ENCODE measurements at places on chromosomes 11 and 22. TPM values are rescaled to one million over a fixed set of nuclear protein-coding genes. Genes with fewer than 3 reads are reported as not detected.

Gene NDUFV1
- 99.6 TPM for total RNA-seq

Gene A4GALT
- total RNA-seq: 31.4 TPM

Gene DNAJC24
- 26.0 TPM for total RNA-seq

Gene MUC2
- total RNA-seq: not detected

Gene OR52J3
- not detected for total RNA-seq

Gene ACCSL
- total RNA-seq: not detected

Gene CD81
- total RNA-seq: 262 TPM

Gene OR2AT4
- total RNA-seq: not detected

Gene OR5A1
- not detected for total RNA-seq

Gene SLC16A8
- under 0.01 TPM for total RNA-seq

Gene DUSP8
- 0.39 TPM for total RNA-seq

Gene MRE11
- 14.6 TPM for total RNA-seq

Gene MLC1
- not detected for total RNA-seq

Gene PRDM11
- total RNA-seq: 4.4 TPM

Gene FOLH1
- not detected for total RNA-seq

Gene SYT7
- 4.3 TPM for total RNA-seq

Gene PIH1D2
- 5.5 TPM for total RNA-seq

Gene OR4A15
- not detected for total RNA-seq

Gene TECTA
- total RNA-seq: 0.86 TPM

Gene MIOX
- total RNA-seq: not detected

Gene ZNRF3
- 4.2 TPM for total RNA-seq

Gene CRYBB3
- total RNA-seq: not detected

Gene PATE2
- total RNA-seq: 0.13 TPM

Gene MS4A14
- not detected for total RNA-seq

Gene DAGLA
- total RNA-seq: 2.4 TPM

Gene CSNK2A3
- total RNA-seq: 2.7 TPM

Gene OR10A2
- not detected for total RNA-seq

All from articular chondrocyte of knee joint (primary cell).